Activated gamma-delta T cell (primary cell): ENCODE measurements at places on chromosomes 13 and 19.

GRCh38 chr19:51140441-51140840 lies 1.7 kb upstream of the SIGLEC7 start:
- no peak for DNase-seq

DNA sequence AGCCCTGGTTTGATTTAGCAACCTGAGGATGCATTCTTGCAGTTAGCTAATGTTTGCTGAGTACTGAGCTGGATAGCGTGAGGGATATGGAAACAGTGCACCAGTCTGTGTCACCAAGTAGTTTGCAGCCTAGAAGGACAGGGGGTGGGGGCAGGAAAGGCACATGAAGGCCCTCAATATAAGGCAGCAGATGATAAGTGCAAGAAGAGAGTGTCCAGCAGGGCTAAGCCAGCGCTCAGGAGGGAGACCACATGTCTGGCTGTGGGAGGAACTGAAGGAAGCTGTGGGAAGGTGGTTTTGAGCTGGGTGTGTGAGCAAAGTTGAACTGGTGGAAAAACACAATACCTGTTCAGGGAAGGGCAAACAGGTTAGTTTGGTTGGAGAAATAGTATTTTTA lies 1.7 kb downstream of the CXCL17 start:
- DNase-seq: no peak

- DNase-seq: no peak
These were observed 434.3 kb downstream of the EFNB2 start for GRCh38 chr13:106101201-106101600.

DNA sequence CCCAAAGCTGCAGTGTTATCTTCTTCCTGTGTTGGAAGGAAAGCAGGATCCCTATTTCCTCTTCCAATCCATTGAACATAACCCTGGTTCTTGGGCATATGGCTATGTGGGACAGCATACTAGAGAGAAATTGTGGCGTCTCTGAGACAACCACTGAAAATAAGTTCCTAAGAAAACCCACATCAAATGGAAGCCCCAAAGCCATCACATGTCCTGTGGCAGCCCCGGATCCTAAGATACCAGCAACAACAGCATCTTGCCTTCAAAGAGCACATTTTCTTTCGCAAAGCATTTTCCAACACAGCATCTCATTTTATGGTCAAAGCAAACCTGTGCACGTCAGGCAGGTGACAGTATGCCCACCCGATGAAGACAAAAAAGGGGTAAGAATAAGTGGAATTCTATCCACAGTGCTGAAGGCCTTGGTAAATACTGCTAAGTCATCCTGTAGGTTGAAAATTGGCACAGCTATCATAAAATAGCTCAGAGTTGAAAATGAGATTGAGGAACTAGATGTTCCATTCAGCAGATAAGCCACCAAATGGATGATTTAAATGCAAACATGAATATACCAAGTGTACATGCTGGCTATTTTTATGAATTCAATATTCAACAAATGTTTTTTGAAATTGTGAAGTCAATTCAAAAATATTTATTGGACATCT lies 232.2 kb downstream of the DLEU7 start:
- DNase-seq: no peak

DNA sequence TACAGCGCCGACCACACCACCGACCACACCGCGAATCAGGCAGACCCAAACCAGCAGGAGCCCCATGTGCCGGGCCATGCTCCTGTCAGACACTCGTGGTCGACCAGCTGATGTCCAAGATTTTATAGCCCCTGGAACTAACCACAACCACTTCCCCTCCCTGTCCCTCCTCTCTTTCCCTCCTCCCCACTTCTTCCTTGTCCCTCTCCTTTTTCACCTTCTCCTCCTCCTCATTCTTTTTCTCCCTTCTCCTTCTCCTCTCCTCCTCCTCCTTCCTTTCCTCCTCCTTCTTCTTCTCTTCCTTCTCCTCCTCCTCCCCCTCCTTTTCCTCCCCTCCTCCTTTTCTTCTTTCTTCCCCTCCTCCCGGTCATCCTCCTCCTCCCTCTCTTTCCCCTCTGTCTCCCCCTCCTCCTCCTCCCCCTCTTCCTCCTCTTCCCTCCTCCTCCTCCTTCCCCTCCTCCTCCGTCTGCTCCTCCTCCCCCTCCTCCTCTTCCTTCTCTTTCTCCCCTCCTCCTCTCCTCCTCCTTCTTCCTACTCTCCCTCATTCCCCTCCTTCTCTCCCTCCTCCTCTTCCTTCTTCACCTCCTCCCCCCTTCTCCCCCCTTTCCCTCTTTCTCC lies 670 bp downstream of the BSPH1 start:
- DNase-seq: no peak

- no peak for DNase-seq
These were observed 904 bp upstream of the ALOX5AP start for GRCh38 chr13:30734439-30734838.

DNA sequence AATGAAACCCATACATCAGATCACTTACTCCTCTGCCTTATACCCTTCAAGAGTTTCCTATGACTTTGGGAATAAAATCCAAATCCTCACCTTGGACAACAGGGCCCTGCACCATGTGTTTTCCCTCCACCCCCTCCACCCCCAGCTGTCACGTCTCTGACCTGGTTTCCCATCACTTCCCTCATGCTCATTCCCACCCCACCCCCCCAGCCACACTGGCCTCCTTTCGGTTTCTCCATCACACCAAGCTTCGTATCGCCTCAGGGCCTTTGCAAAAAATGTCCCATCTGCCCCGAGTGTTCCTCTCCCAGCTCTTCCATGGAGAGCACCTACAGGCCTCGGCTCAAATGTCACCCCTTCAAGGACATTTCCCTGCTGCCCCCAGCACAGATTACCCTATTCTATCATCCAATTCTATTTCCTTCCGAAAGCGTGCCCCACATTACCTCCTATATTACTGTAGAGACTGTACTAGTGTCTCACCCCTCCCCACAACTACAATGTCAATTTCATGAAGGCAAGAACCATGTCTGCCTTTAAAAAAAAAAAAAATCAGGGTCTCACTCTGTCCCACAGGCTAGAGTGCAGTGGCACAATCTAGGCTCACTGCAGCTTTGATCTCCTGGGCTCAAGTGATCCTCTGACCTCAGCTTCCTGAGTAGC lies 16.8 kb upstream of the FFAR2 start:
- no peak for DNase-seq

DNA sequence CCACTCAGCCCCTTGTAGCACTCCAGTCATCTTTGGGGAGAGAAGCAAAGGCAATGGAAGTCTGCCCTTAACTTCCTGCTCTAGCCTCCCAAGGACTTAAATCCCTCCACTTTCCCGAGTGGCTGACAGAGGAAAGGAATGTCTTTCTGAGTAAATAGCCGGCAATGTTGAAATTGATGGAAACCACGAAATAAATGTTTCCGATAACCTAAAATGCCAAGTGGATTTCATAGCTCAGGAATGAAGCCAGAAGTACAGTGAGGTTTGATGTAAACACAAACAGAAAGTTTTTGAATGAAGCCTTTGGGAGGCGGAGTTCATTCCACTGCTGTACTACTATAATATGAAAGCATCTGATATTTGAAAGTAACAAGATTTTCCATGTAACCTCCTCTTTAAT lies 14.0 kb upstream of the TBC1D4 start:
- no peak for DNase-seq

DNA sequence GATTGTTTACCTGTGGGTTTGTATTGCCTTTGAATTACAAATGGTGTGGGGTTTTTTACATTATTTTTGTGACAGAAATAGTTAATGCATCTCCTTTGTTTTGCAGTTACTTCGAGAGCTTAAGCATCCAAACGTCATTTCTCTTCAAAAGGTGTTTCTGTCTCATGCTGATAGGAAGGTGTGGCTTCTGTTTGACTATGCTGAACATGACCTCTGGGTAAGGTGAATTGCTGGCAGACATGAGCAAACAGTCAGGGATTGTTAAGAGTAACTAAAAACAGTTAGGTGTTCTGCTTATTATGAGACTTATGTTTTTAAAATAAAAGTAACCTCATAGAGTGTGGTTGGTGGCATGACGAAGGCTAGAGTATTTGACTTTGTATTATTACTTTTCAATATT lies 95.0 kb downstream of the CDK8 start:
- no peak for DNase-seq

- no peak for DNase-seq
These were observed 6.8 kb upstream of the ZSCAN5A start for GRCh38 chr19:56321254-56321988.

GRCh38 chr19:49746206-49746958 lies 16.7 kb downstream of the TSKS start:
- peak; percentile 39 for DNase-seq

DNA sequence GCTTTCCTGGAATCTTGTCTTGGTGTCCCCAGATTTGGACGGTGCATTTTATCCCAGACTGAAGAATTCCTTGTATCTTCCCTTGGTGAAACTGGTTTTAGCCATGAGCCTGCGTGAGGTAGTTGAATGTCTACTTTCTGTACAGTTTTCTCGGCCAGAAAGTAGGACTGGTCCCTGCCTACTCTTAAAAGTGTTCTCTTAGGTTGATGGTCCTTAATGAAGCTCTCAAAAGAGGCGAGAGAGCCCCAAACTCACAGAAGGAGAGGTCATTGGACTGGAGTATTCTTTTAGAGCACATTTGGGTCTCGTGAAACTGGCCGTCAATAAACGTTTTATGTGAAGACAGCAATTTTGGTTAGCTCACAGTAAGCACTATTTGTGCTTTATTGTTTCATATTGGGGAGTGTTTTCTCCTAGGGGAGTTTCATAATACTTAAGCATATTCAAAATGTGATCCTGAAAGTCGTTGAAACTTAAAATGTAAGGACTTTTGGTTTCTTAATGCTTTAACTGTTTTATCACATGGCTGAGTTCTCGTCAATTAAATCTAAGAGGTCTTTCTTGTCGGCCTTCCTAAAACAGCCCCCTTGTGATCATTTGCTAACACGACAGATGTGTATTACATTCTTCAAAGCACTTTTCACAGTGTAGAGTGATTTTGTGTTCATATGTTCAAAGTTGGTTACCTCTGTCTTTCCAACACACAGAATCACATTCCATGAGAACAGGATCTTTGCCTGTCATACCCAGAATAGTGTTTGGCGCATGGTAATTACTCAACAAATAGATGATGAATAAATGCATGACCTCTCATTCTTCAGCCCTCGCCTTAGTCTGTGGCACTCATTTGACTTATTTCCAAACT lies 889 bp downstream of the GTF2F2 start:
- DNase-seq: no peak

GRCh38 chr19:53853707-53854106 lies 14.0 kb upstream of the MYADM start:
- no peak for DNase-seq

DNA sequence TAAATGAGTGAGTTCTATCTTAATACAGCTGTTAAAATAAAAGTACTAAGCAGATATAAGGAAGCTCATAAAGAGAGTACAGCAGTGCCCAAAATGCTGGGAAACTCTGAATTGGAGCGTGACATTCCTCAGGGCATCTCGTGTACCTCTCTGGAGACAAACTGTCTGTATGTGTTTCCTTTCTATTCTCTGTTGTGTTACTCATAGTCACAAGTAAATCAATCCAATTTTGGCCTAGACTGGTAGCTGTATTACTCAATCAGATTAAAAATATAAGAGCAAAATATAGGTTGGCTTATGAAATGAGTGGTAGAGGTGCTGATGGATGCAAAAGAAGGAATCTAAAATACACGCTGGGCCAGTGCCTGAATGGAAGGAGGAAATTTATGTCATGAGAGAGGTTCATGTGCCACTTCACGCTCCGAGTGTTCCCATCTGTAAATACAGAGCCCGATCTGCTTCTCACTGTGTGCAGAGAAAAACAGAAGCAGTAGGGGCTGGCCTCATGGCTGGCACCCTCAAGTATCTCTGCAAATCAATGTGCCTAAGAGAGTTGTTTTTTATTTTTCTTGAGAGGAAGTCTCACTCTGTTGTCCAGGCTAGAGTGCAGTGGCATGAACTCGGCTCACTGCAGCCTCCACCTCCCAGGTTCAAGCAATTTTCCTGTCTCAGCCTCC lies 58.7 kb upstream of the RGCC start:
- DNase-seq: no peak

DNA sequence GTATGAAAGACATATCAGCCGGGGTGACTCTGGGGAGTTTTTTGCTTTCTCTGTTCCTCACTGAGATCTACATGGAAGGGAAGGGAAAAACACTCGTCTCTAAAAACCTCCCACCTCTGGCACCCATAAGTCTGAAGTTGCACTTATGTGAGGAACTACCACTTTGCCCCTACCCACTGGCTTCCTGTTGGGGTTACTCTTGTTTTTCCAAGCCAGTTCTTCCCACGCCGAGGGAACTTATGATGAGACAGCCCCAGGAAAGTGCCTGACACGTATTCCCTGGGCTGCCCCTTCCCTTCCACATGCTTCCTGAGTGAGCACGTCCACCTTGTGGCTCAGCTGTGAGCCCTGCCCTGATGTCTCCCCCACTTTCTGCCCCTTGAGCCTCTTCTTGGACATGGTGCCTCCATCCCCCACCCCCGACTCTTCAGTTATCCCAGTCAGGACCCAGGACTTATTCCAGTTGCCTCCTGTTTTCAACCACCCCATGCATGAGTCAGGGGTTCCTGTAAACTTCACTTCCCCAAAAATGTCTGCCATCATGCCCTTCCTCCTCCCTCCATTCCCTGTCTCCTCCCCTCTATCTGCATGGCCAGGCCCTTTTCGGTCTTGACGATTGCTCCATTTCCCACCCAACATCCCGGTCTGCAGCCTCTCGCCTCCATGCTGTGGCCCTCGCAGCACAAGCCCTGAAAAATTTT lies 5.1 kb upstream of the SIGLEC7 start:
- DNase-seq: no peak

DNA sequence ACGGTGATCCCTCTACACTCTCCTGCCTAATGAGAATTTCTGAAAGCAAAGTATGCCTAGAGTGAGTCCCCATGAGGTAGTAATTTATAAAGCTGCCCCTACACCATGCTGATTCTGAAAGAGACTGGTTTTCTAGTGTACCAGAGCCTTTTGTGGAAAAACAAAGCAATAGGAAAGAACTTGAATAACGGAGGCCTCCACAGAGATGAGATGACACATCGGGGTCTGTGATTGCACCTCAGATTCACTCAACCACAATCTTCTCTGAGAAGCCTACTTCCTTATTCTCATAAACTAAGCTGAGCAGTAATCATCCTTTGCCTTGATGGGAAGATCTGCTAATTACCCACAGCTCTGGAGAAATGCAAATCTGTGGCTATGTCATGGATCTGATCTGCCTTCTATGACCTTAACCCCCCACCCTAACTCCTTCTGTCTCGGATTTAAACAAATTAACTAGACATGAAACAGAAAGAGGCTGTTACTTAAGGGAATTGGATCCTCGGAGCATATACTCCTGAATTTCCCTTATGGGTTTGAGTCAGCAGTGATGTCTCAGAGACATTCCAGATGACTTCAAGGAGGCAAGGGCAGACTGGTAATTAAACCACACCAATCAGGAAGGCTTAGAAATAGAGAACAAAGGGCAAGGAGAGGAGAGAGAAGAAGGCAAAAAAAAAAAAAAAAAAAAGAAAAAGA lies 128.0 kb downstream of the DCT start:
- no peak for DNase-seq

GRCh38 chr19:19445911-19446361 lies 40.5 kb downstream of the GATAD2A start:
- no peak for DNase-seq

DNA sequence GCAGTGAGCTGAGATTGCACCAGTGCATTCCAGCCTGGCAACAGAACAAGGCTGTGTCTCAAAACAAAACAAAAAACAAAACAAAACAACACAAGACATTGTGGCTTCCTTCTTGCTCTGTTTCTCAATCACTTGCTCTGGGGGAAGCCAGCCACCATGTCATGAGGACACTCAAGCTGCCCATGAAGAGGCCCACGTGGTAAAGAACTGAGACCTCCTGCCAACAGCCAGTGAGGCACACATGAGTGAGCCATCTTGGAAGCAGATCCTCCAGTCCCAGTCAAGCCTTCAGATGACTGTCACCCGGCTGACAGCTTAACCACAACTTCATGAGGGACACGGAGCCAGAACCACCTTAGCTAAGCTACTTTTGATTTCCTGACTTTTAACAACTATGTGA lies 25.2 kb downstream of the CPT1C start:
- DNase-seq: no peak
